Heart left ventricle (tissue), 16 donors: ENCODE measurements at places on chromosomes 16 and 17. TPM values are rescaled to one million over a fixed set of nuclear protein-coding genes. Genes with fewer than 3 reads are reported as not detected.

- H3K36me3 ChIP-seq, result no peaks in the 10 kb centered on the region
- no peak for DNase-seq
- no peak overlapping the region for H3K27ac ChIP-seq
- H3K27me3 ChIP-seq, result peaks cover 4% of the 10 kb centered on the region
- no peak overlapping the region for H3K4me3 ChIP-seq
These were observed 98.3 kb downstream of the ZNF423 start for GRCh38 chr16:49757559-49758069.

DNA sequence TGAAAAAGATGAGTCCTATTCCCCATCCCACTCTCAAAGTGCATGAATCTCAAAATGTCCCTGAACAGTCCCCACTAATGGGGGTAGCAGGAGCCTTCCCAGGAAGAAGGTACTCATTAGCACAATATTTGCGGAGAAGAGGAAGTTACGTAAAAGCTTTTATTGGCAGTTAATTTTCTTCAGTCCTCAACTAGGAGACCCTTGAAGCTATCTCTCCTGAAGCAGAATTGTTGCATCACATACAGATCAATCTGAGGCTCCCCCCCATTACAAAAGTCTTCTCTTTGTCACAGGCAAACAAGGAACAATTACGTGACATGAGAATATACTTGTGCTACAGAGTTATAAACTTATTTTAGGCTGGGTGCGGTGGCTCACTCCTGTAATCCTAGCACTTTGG, 14.2 kb downstream of the SLFN12L start:
- no peak overlapping the region for H3K27ac ChIP-seq
- H3K36me3 ChIP-seq, result no peaks in the 10 kb centered on the region
- no peak overlapping the region for H3K4me3 ChIP-seq
- DNase-seq, result no peak
- no peaks in the 10 kb centered on the region for H3K27me3 ChIP-seq

GRCh38 chr16:7400117-7400890, 67.7 kb downstream of the RBFOX1 start:
- H3K27me3 ChIP-seq, result no peaks in the 10 kb centered on the region
- no peaks in the 10 kb centered on the region for H3K36me3 ChIP-seq
- H3K4me3 ChIP-seq, result no peak overlapping the region
- peaks cover 4% of the 10 kb centered on the region for H3K4me1 ChIP-seq
- no peak for DNase-seq

ANKRD40CL gene
- total RNA-seq, result not detected

- peaks cover 95% of the 10 kb centered on the region for H3K4me1 ChIP-seq
- H3K36me3 ChIP-seq, result peaks cover 49% of the 10 kb centered on the region
- H3K27ac ChIP-seq, result peak overlapping the region; percentile 65
- peak overlapping the region; percentile 14 for H3K4me3 ChIP-seq
- peak; percentile 47 for DNase-seq
These were observed 14.8 kb downstream of the TMEM204 start for GRCh38 chr16:1548233-1548632.
